ENCODE measurements at places on chromosomes 2 and 18. TPM values are rescaled to one million over a fixed set of nuclear protein-coding genes. Genes with fewer than 3 reads are reported as not detected.

SERPINB10 gene
- total RNA-seq, result not detected

RAD51AP2 gene
- total RNA-seq, result not detected

DNA sequence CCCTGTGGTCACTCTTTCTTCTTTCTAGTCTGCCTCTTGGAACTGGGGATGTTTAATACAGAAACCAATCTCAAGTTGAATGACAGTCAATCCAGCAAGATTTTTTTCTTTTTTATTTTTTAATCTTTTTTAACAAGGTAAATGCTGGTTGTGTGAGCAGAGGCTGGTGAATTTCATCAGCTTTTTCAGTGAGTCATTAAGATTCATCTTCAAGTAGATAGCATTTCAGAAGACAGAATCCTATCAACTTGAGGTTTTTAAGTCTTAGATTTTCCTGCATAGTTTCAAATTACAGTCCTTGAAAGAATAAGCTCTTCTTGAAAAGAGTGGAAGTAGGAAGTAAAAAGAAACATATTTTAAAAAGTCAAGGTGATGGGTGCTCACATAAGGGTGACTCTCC lies 12.4 kb downstream of the SLC8A1 start:
- DNase-seq, result peak; percentile 10

- no peak for DNase-seq
Measured at GRCh38 chr2:231123362-231123898, 1.4 kb downstream of the HTR2B start.

Measured in PC-3 (cell line).